Glomerular endothelial cell (primary cell): ENCODE measurements at places on chromosomes 2 and 18. TPM values are rescaled to one million over a fixed set of nuclear protein-coding genes. Genes with fewer than 3 reads are reported as not detected.

- no peak for DNase-seq
These were observed 191.4 kb upstream of the TMEM200C start for GRCh38 chr18:6086731-6087130.

FBXO36 gene
- total RNA-seq = 1.9 and 4.1 TPM in 2 replicates

DNA sequence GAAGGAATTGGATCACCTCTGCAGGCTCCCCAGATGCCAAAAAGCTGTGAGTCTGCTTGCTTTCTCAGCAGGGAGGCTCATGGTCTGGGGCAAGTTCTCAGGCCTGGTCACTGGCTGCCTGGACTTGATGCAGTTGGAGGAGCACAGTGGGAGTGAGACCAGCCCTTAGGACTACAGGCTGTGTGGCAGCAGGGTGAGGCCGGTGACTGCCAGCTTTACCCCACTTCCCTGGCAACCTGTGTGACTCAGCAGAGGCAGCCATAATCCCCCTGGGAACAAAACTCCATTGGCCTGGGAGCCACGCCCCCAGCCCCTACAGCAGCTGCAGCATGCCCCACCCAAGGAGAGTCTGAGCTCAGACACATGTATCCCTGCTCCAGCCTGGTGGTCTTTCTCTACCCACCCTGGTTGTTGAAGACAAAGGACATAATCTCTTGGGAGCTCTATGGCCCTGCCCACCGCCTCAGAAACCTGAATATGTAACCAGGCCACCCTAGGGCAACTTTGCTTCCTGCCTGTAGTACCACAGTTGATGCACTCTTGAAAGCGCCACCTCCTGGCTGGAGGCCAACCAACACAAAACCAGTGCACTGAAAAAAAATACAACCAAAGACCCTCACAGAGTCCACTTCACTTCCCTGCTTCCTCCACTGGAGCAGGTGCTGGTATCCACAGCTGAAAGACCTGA, 106.8 kb upstream of the SPATS2L start:
- DNase-seq = no peak

ADGRF3 gene
- total RNA-seq = 0.06 and 0.58 TPM in 2 replicates

DNA sequence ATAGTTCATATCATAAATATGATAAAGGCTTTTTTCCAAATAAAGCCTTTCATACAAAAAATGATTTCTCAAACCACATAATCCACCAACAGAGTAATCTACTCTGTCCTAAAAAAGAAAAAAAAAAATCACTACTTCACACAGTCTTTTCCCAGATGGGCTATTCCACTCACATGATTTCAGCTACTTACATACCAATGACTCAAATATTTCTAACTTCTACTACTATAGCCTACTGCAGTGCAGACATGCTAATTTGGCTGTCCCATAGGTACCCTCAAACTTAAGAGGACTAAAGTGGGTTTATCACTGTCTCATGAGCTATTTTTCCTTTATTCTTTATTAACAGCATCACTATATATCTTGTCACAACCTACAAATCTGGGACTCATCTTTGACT, 57.4 kb downstream of the SLC66A3 start:
- DNase-seq = no peak

DNA sequence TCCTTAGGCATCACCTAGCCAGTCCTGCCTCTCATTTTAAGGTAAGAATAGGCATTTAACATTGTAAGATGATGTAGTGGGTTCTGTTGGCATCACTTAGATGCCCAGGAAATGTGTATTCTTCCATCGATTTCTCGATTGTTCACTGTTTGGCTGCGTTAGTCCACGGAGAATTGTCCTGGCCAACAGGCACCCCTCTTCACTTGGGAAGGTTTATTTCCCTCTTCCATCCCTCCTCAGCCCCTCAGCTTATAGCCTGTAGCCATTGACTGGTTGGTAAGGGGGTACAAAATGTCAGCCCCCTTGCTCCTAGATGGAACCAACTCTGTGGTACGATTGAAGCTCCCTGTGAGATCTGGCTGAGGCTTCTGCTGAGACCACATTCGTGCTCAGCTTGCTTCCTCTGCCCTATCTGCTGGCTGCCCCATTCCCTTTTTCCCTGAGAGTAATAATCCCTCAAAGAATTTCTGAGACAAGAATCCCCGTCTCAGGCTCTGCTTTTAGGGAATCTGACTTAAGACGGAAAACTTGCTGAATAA, 43.4 kb downstream of the PLEKHA3 start:
- no peak for DNase-seq
